ENCODE measurements at places on chromosomes 2 and 18.
A peak's percentile ranks its signal among the peaks of the same experiment; 100 is the strongest.

- no peak for DNase-seq
Measured at GRCh38 chr2:232857158-232857563, 12.9 kb upstream of the SNORC start.

DNA sequence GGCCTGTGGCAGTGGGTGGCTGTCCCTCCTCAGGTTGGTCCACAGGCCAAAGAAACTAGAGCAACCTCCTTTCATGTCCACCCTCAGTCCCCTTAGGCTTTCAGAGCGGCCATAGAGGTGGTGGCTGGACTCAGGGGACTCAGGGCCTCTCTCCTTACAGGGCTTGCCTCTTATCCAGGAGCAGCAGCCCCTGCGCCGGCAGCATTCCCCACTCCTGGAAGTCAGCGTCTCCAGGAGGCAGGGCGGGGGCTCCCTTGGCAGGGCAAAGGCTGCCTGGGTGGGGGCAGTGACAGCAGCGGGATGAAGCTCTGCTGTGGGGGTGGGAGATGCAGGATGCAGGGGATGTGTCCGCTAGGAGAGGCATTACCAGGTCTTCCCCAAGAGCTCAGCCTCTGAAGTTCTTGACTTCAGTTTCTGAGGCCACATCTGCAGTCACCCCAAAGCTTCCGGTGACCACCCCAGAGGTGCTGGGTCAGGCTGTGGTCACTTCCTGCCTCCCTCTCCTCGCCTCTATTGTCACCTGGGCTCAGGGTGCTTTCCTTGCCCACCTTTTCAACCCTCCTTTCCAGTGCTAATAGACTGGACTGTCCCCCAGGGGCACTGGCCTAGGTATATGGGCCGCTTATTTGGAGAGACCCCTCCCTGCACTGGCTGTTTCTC, 8.6 kb upstream of the GPR55 start:
- no peak for DNase-seq

DNA sequence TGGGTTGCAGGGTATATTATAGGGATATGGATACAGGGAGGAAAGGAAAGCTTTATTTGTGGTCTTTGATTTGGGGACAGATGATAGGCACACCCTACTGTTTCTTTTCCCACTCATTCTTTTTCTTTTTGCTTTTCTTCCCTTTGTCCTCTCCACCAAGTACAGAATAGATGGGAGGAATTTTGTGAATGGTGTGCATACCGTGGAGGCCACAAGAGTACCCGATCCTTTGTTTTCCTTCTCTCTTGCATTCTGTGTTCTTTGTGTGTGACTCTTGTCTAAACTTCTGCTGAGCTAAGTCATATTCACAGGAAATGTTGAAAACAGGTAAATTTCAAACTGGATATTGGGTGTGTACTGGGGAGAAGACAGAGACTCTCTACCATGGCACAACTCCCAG, 321.4 kb upstream of the SLC8A1 start:
- DNase-seq: no peak

- DNase-seq: no peak
Measured at GRCh38 chr2:48792030-48792429, 36.5 kb upstream of the LHCGR start.

DNA sequence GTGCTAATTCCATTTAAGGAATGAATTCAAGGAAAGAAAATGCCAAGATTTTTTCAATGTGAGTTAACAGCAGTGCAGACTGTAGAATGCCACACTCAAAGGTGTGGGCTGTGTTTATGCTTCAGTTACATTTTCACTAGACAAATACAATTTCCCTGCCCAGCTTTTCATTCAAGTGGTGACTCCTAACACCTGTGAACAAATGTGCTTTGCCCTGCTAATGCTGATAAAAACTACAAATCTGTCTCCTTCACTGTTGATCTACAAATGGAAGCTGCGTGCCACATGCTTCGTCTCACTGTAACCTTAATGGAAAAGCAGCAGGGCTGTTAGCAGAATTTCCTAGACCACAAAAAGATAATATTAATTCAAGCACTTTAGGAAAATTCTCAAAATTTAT, 19.8 kb upstream of the TCF4 start:
- no peak for DNase-seq

DNA sequence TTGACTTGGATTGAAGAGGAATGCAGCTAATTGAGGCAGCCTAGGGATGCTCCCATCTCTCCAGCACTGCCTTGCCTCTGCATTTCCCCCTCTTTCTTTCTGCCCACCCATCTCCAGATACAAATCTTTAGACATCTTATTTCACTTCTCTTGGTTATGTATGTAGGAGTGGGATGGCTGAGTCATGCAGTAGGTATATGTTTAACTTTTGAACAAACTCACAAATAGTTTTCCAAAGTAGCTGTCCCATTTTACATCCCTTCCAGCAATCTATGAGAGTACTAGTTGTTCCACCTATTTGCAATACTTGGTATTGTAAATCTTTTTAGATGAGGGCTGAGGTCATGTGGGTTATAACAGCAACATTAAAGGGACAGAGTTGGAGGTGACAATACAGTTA, 329.9 kb downstream of the DYSF start:
- DNase-seq: no peak

DNA sequence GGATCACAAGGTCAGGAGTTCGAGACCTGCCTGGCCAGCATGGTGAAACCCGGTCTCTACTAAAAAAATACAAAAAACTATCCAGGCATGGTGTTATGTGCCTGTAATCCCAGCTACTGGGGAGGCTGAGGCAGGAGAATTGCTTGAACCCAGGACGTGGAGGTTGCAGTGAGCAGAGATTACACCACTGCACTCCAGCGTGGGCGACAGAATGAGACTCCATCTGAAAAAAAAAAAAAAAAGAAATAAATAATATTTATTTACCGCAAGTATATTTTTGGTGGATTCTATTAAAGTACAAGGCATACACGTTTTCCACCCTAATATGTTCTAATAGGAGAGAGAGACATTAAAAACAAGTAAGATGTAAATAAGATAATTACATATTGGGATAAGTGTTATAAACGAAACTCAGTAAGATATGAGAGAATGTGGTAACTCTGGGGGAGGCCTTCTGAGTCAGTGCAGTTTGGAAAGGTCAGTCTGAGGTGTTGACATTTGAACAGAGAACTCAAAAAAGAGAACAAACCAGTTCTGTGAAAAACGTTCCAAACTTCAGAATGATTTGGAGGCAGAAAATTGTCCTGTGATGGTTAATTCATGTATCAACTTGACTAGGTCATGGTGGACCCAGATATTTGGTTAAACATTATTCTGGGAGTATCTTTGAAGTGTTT, 8.8 kb upstream of the POLI start:
- peak; percentile 47 for DNase-seq

- DNase-seq: no peak
Measured at GRCh38 chr2:41791523-41791922, 256.3 kb upstream of the PKDCC start.

- no peak for DNase-seq
Measured at GRCh38 chr2:55581435-55581834, 36.0 kb downstream of the PPP4R3B start.

GRCh38 chr18:34120294-34120693, 104.4 kb downstream of the NOL4 start:
- DNase-seq: no peak

DNA sequence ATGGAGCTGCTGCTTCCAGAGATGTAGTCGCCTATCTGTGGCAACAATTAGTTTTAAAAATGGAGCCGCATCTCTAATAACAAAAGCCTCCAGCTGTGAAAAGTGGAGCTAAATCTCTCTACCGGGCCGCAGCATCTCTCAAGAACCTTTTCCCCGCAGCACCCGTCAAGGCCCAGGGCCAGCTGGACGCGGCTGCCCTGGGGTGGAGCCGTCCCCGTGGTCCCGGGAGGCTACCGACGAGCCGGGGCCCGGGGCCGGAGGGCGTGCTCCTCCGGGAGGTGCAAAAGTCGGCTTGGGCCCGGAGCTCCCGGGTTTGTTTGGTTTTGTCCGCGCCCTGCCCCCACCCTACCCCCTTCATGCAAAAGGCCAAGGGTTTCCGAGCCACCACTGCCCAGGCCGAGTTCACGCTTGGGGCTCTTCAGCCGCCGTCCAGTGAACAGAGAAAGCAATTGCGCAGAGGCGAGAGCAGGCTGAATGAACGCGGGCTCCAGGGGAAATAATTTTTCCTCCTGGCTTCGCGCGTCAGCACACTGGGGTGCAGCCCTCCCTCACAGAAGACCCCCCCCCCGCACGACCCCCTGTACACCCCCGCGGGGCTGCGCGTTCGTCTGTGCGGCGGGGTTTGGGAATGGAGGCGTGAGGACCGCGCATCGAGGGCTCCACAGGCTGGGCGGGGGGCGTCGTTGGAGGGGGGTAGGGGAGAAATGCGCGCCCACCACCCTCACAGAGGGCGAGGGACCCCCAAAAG, 557 bp upstream of the GREB1L start:
- DNase-seq: no peak

GRCh38 chr18:30578707-30579106, 463.8 kb downstream of the DSC3 start:
- no peak for DNase-seq

DNA sequence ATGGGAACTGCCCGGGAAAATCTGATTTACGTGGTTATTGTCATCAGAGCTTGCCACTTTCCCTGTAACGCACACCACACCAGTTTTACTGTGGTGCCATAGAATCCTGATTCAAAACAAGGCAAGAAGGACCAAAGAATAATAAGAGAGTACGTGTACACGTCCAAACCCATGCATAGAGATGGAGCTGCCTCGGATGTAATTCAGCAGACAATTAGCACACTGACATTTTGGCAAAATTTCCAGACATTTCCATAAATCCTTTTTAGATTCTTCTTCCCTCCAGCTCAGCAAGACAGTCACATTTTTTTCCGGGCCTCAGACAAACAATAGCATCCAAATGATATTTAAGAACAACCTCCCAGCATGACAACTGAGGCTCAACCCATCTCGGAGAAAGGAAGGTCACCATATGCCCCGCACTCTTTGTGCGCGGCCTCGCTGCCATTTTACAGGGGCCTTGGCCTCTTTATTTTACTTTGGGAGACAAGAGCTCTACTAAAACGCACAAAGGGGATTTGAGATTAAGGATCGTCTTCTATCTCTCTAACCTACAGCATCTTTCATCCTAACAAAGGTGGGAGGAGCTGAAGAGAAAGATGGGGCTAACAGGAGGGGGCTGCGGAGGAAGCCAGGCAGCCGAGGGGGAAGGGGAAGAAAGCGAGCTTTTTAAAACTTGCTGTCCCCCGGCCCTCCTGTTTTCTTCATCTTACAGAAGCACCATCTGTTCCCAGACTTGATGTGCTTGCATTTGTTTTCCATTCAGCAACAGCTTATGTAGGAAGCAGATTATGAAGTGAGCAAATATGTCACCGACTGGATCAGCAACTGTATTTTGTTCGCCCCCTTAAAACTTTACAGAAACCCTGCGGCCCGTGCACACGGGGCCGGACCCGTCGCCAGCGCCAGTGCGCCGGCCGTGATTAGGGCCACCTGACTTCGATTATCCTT, 61.0 kb downstream of the CDCA7 start:
- DNase-seq: no peak

- no peak for DNase-seq
Measured at GRCh38 chr2:32061973-32062861, 1.1 kb upstream of the SPAST start.

- DNase-seq: no peak
Measured at GRCh38 chr2:175457895-175458448, 276.5 kb upstream of the ATP5MC3 start.

DNA sequence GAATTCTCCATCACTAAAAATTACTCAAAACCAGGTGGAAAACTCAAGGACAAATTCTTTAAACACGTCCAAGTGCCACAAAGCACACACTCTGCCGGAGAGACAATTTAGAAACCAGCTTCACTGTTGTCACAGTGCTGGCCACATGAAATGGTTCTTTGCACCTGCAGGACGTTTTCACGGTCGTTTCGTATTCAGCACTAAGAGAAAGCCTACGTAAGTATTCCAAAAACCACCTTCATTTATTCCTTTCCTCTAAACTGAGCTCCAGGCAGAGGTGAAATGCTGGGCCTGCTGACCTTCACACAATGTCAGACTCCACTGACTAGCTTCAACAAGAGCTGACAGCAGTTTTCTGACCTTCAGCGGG, 680 bp downstream of the ATP5F1A start:
- DNase-seq: no peak

GRCh38 chr2:169336695-169337094, 25.6 kb downstream of the LRP2 start:
- no peak for DNase-seq

DNA sequence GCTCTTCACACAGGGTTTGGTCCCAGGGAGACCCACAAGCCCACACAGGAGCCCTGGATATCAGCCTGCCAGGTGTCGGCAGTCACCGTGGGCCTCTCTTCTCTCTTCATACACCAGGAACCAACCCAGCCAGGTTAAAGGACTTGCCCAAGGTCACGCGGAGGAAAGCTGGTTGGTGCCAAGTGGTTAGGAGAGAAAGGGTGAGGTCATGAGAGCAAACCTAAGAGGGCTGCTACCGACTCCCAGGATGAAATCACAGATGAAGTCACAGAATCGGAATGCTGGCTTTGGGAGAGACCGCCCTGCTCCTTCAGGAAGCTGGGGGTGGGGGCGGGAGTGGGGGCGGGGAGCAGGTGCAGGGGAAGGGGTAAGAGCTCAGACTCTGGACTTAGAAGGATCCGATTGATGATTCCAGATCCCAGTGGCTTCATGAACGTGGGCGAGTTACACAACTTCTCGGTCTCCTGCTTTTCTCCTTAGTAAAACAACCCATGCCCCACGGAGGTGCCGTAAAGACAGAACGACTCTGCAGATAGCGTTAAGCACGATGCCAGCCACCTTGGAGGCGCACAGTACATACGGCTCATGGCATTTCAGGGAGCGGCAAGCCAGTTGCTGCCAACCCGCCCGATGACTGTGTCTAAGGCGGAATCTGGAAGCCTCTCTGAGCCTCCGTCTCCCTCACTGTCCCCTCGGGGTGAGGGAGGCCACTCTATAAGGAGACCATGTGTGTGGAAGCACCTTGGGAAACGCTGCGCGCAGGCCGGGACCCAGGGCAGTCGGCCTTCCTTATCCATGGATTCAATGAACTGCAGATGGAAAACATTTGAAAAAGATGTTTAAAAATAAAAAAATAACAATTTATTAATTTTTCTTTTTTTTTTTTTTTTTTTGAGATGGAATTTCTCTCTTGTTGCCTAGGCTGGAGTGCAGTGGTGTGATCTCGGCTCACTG, 23.0 kb upstream of the TAF1B start:
- no peak for DNase-seq

Data from activated CD4-positive, alpha-beta T cell treated with anti-CD3 and anti-CD28 coated beads, Interleukin-2, amount 50 U/mL, for 16 hours (primary cell).